ENCODE measurements at places on chromosomes 16 and 17.
A peak's percentile ranks its signal among the peaks of the same experiment; 100 is the strongest.

GRCh38 chr17:63700528-63701455 is 867 bp upstream of the LIMD2 start:
- peak; percentile 94 for DNase-seq

DNA sequence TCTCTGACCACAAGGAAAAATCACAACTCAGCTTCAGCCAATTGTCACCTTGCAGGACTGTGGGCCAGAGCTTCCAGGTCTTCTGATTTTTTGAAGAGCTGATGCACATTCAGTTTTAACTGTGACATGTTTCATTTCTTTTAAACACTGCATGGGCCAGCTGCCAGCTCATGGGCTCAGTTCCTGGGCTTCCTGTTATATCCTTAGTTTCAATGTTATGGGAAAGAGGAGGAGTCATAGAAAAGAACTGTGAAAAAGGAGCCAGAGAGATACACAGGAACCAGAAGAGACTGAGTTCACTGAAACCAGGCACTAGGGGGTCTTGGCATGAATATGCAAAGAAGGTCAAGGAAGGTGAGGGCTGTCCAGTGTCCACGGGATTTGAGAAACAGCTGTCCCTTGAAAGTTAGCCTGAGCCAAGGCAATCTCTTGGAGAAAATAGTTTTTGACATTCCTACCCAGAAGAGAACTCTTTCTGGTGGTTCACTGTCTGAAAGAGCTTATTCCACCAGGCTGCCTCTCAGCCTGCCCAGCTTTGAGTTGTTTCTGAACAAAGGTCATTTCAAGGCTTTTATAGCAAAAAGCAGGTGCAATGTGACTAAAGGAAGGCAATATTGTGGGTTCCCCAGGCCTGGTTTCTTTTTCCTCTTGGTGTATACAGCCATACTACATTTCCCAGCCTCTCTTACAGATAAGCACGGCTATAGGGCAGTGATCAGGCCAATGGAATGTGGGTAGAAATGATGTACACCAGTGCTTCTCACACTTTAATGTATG is 10.5 kb downstream of the PDILT start:
- no peak for DNase-seq

DNA sequence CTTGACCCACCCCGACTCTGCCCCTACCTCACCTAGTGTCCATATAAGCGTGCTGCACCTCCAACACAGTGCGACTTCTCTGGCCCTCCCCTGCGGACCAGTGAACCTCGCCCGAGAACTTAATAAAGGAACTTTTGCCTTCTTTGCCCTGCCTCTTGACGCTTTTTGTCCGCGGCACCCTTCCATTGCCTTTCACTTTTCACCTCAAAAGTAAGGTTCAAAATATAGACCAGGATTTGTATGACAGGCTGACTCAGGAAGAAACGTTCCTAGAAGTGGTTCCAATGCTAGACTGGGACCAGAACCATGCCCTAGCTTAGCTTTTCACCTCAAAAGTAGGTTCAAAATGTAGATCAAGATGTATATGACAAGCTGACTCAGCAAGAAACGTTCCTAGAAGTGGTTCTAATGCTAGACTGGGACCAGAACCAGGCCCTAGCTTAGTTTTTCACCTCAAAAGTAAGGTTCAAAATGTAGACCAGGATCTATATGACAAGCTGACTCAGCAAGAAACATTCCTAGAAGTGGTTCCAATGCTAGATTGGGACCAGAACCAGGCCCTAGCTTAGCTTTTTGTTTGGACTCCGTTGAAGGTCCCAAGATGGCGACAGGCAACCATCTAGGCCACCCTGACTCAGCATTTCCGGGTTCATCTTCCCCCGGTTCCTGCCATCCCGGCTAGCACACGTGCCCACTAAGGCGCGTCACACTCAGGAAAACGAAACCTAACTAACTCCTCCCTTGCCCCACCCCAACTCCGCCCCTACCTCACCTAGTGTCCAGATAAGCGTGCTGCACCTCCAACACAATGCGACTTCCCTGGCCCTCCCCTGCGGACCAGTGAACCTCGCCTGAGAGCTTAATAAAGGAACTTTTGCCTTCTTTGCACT is 51.0 kb upstream of the TMEM97 start:
- no peak for DNase-seq

- no peak for DNase-seq
Observed at GRCh38 chr17:76171706-76172105, 30.7 kb upstream of the FOXJ1 start.

- DNase-seq, result no peak
Observed at GRCh38 chr16:5979905-5980550, 882.4 kb upstream of the EEF2KMT start.

GRCh38 chr17:56679115-56679776 is 85.7 kb downstream of the NOG start:
- no peak for DNase-seq

DNA sequence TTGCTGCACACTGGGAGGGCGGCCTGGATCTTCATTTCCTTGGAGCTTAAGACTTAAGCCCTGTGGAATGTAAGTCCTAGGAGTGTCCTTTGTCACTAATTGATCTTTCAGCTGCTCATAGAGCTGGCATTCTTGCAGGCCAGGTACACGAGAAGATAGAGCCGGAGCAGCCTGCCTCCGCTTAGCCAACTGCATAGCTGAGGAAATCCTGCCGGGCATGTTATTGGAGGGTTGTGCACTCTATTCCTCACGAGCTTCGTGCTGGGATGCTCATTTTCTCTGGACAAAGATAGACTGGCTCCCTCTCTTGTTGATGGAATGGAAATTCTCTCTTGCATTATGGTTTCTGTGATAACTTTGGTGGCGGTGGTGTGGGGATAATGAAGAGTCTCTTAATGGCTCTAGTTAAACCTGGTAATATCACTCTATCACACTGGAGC is 76.9 kb downstream of the RPA1 start:
- peak; percentile 31 for DNase-seq

- no peak for DNase-seq
Observed at GRCh38 chr17:60525328-60525684, 736 bp downstream of the APPBP2 start.

DNA sequence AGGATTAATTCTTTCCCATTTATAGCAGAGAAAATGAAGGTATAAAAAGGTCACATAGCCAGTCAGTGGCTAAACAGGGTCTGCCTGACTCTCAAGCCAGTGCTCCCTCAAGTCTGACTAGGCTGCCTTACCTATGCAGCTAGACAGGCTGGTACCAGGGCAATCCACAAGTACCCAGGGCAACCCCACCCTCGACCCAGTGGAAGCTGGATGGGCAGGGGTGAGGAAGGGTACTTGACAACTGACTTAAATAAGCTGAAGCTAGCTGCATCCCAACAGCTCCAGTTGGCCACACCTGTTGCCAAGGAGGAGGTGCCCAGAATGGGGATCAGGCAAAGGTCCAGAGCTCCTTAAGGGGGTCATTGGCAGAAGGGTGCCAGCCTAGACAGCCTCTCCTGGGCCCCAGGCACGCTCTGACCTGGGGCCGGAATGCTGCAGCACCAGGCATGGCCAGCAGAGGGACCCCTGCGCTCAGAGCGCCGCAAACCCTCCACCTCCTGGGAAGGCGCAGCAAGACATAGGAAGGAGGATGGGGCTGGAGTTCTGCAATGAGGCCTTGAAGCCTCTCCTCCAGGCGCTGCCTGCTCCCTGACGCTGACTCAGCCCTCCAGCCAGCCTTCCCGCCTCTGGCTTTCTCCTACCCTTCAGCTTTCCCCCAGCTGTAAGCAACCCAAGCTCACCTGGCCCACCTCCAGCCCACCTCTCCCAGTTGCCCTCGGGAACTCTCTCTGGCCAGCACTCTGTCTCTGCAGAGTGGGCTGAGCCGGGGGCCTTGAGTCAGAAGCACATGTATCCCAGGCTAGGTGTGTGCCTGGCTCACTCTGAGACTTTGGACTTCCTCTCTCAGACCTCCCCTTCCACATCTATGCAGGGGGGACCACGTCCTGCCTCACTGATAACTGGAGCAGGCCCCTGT is 28.8 kb downstream of the MPP2 start:
- DNase-seq, result peak; percentile 93

GRCh38 chr17:76658242-76658662 is 14.7 kb upstream of the ST6GALNAC1 start:
- DNase-seq, result no peak

- DNase-seq, result no peak
Observed at GRCh38 chr16:644556-644955, 2.9 kb downstream of the MCRIP2 start.

- DNase-seq, result no peak
Observed at GRCh38 chr16:51231702-51232101, 80.6 kb upstream of the SALL1 start.

GRCh38 chr16:8358937-8359336 is 231.4 kb downstream of the TMEM114 start:
- DNase-seq, result no peak

DNA sequence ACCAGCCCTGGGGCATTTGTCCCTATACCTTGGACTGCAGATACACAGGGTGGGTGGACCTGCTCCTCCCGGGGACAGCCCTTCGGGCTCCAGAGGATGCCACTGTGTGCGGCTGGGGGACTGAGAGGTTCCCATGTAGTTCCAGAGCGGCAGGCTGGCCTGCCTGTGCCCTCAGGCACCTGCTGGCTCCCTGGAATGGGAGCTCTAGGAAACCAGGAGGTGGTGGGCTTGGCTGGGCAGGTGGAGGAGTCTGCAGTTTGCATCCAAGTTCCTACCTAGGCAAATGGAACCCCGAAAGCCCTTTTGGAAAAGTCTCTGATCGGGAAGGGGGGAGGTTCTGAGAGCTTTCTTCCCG is 982 bp downstream of the DBNDD1 start:
- no peak for DNase-seq

DNA sequence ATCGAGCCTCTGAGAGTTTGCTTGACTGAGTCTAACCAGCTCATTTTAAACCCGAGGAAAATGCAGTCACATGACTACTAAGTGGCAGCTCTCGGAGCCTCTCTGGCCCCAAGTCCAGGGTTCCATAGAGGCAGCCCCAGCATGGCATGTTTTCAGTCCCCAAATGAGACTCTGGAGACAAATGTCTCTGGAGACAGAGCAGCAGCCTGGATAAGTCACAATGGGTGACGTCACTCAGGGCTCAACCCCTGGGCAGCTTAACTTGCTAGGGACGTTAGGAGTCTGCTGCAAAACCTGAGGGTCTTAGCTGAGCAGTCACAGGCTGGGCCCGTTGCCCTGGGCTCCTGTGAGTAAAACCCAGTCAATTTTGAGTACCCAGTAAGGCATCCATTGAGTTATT is 6.9 kb upstream of the STH start:
- no peak for DNase-seq

GRCh38 chr17:75078284-75079022 is 9.3 kb upstream of the SLC16A5 start:
- DNase-seq, result no peak

DNA sequence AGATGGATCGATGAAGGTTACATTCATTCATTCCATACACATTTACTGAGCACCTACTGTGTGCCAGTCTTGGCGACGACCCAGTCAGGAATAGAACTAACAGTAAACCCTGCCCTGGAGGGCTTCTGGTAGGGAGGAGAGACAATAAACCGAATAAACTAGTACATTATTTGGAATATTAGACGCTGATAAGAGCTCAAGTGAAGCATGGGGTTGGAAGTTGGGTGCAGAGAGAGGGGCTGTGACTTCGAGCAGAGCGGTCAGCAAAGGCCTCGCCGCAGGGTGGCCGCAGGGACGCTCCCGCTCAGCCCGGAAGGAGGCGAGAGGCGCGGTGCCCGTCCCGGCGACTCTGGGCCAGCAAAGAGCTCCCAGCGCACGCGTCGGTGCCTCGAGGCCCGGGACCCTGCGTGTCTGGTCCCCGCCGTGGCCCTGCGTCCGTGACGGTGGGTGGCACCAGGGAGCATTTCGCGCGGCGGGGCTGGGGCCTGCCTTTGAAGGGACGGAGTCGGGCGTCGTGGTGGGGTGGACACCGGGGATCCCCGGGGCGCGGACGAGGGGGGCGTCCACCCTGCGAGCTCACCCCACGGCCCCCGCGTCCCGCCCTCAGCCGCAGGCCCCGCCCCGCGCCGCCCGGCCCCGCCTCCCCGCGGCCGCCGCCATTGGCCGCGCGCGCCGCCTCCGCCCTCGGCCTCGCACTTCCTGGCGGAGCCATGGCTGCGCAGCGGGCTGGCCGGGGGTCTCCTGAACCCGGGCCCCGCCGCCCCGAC is at the start of gene KLHL36:
KLHL36 (plus strand) TSS at position 684 of the 767 bp plus-strand sequence. CDS start 2,357 bp downstream, outside the sequence.
- peak; percentile 87 for DNase-seq

- DNase-seq, result no peak
Observed at GRCh38 chr16:12781777-12782176, 21.9 kb downstream of the CPPED1 start.

DNA sequence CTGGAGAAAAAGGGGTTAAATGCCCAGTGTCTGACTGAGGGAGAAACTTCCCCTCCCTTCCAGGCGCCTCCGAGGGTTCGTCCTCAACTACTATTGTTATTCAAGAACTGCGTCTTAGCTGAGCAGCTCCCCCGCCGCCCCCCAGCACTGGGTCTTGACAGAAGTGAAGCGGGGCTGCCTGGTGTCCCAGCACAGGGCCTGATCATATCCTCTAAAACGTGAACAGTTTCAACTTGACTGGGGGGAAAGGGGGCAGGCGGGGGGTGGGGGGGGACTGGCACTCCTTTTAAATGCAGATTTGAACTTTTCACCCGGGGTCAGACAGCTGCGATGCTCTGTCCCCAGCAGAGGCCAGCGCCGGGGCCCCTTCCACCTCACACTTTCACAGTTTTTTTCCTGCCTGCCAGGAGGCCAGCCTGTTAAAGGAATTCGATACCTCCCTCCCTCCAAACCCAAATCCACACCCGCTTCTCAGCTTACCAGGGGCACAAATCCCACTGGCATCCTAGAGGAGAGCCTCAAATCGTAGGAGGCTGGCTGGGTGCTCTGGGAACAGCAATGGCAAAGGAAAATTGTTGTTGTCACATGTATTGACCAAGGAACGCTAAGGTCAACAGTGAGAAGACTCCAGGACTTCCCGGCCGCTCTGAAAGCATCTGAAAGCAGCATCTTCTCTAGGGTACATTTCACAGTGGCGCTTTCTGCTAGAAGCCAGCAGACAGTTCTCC is 14.5 kb downstream of the ZFHX3 start:
- no peak for DNase-seq

- no peak for DNase-seq
Observed at GRCh38 chr16:19748389-19749168, 30.5 kb downstream of the IQCK start.

DNA sequence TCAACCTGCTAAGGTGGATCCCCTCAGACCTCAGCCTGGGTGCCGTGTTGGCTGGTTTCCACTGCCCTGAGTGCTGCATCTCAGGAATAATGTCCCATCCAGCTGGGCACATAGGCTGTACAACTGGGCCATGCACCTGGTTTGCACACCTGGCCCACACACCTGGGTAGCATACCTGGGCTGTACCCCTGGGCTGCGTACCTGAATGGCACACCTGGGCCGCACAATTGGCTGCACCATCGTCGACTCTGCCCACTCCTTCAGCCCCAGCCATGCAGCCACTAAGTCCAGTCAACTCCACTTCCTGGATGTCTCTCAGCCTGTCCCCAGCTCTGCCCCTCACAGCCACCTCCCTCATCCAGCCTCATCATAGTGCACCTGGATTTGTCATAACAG is 7.9 kb downstream of the SLC5A10 start:
- no peak for DNase-seq

Data from posterior vena cava (tissue), 2 donors.